HFFc6 (cell line): ENCODE measurements at places on chromosomes 7 and 10.

DNA sequence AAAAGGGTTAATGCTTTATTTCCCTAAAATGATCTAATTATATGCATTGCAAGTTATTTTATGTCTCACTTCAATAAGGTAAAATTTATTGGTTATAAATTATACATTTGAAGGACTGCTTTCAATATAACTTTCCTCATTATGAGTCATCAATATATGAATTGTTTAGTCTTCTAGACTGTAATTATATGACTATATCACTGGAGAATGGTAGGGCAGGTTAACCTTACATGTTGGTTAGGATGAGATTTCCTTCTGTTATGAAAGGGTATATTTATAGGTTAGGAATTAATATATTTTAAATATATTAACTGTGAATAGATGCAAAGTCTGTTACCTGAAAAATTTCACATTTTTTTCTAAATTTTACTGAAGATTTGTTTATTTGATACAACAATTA, 406.4 kb upstream of the ETV1 start:
- DNase-seq: no peak

DNA sequence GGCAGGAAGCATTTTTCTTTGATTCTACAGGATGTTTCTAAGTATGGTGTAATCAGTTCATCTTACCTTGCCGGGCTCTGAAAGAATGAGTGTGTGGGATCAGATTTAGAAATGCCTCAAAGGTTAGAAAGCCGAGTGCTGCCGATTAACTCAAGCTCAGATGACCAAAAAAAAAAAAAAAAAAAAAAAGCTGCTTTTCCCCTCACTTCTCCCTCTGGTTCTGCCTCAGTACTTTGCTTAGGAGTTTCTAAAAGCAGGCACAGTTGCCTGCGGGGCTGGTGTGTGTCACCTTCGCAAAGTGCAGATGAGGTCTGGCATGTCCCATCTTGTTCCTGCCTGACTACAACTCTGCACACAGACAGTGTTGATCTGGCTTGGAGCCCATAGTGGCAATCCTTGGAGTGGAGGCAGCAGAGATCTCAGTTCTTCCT, 47.0 kb downstream of the KIAA1217 start:
- no peak for DNase-seq

DNA sequence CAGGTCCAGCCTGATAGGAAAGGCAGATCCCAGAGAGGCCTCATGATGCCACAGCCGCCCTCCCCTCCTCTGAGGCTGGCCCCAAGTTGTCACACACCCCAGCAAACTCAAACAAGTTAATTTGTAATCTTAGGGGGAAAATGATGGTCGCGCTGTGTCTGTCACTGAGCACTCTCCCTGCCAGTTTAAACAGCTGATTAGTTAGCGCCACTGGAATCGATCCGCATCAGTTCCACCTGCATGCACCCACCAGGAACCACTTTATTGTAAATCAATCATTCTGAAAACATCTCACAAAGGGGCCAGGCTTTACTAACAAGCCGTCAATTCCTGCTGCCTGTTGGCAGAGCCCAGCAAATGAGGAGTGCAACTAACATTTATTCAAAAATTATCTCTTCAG, 870.9 kb downstream of the KCNMA1 start:
- DNase-seq: no peak

GRCh38 chr7:139725858-139726484, 51.8 kb downstream of the HIPK2 start:
- DNase-seq: no peak

- DNase-seq: no peak
Observed at GRCh38 chr10:48463318-48464003, 141.4 kb downstream of the ARHGAP22 start.

DNA sequence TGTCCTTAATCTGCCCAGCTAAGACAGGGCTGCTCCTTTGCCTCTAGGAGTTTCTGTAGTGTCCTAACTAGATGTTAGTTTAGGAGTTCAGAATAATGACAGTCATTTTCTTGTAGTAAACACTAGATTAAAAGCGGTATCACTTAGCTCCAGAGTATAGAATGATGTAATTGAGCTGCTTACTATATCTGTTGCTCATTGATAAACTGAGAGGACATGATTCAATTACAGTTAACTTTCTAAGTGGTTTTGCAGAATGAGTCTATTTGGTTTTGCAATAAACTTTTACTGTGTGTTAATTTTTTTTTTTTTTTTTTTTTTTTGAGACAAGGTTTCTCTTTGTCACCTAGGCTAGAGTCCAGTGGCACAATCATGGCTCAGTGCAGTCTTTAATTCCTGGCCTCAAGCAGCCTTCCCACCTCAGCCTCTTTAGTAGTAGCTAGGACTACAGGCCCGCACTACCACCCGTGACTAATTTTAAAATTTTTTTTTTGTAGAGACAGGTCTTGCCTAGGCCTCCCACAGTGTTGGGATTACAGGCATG, 1.8 kb downstream of the STMP1 start:
- DNase-seq: no peak
